ENCODE measurements at places on chromosomes 4 and X.

GRCh38 chr4:8891646-8892555 lies 20.3 kb upstream of the HMX1 start:
- DNase-seq, result no peak

- DNase-seq, result no peak
These were observed 339.5 kb downstream of the GPAT3 start for GRCh38 chr4:83875437-83875836.

GRCh38 chr4:66804979-66805378 lies 740.3 kb downstream of the CENPC start:
- no peak for DNase-seq

- no peak for DNase-seq
These were observed 822.1 kb upstream of the ADGRL3 start for GRCh38 chr4:60378010-60378409.

DNA sequence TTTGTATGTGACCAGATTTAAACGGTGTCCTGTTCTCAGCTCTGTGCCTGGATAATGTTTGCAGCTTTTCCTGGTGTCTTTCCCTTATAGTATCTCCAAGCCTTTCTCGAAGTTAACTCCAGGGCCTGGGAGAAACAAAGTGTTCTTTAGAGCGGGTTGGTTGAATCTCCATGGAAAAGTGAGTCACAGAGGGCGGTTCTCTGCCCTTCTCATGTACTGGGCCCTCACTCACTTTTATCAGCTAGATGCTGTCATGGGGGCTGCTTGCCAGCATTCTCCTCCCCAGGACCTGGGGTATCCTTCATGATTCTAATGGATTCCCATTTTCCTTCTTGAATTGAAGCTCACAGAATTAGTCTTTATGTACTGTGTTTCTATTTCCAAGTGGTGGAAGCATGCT lies 46.1 kb upstream of the MAGEC2 start:
- no peak for DNase-seq

DNA sequence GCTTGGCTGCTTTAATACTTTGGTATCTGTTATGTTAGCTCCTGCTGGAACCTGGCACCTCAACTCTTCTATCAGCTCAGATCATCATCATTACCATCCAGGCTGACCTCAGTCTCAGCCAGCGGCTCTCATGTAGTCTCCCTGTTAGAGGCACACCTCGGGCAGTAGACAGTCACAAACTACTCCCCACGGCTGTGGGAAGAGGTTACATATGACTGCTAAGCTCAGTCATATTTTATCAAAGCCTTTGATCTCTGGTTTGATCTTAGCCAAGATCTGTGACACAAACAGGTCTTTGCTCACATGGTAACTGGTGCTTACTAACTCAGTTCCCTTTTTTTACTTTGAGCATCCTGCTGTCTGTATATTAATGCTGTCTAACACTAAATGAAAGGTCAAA lies 384.9 kb downstream of the CENPC start:
- no peak for DNase-seq

DNA sequence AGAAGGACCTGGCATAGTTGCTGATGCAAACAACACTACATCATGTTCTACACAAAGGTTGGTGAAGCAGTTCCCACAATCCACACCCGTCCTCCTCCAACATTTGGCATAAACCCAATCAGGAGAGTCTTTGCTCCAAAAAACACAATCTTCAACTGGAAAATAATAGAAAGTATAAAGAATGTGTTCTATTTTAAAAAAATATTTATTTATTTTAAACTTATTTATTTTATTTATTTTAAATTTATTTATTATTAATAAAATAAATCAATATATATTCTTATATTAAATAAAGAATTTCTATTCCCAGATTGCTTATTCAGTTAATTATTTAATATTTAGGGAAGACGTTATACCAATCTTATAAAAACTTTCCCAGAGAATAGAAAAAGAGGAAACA lies 1753.7 kb upstream of the AGA start:
- no peak for DNase-seq
